Melanocyte of skin (primary cell): ENCODE measurements at places on chromosomes 3 and 15. TPM values are rescaled to one million over a fixed set of nuclear protein-coding genes. Genes with fewer than 3 reads are reported as not detected.

CTXND1 gene
- 6.0 and 15.7 TPM in 2 replicates for total RNA-seq

DZIP1L gene
- total RNA-seq: 26.6 and 29.5 TPM in 2 replicates

UROC1 gene
- not detected in 2 replicates for total RNA-seq

SOX14 gene
- not detected in 2 replicates for total RNA-seq

RETNLB gene
- total RNA-seq: not detected in 2 replicates

DNAH12 gene
- total RNA-seq: under 0.01 TPM in 2 replicates

NR1I2 gene
- total RNA-seq: under 0.01 and 0.36 TPM in 2 replicates

FANCD2 gene
- 59.3 and 67.4 TPM in 2 replicates for total RNA-seq

GREM1 gene
- under 0.01 and 3.3 TPM in 2 replicates for total RNA-seq

CYP1A1 gene
- 5.8 and 8.6 TPM in 2 replicates for total RNA-seq

SLC24A5 gene
- total RNA-seq: 614 and 1,301 TPM in 2 replicates

SIDT1 gene
- total RNA-seq: under 0.01 TPM in 2 replicates

HESX1 gene
- total RNA-seq: 0.31 TPM in 1 of 2 replicates, not detected in the other
